Stimulated activated naive B cell treated with anti-CD40 and anti-IgM and Interleukin-4, amounts not matched to agents 10 μg/mL and 1 μg/mL and 100 μg/mL, for 72 hours (primary cell): ENCODE measurements at places on chromosomes 16 and 17.

GRCh38 chr16:20099375-20099774, 25.7 kb upstream of the GPR139 start:
- no peak for DNase-seq

DNA sequence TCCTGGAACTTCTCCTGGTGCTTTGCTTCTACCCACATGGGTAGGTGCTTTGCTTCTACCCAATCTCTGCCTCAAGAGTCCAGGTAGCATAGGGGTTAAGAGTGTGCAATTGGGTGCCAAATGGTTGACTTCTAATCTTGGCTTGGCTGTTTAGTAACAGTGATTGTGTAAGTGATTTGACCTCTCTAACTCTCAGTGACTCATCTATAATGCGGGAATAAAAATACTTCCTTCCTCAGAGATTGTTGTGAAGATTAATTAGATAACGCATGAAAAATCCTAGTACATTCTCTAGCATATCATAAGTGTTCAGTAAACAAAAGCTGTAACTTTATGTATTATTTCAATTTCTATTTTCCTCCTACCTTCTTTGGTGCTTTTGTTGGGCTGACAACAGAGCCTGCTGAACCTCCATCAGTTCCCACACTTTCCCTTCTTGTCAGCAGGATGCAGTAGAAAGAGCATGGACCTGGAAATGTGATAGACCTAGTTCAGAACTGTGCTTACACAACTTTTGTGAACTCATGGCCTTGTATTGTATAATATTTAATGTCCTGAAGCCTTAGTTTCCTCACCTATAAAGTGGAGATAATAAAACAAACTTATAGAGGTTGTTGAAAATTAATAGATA, 72.9 kb upstream of the SMIM36 start:
- no peak for DNase-seq

DNA sequence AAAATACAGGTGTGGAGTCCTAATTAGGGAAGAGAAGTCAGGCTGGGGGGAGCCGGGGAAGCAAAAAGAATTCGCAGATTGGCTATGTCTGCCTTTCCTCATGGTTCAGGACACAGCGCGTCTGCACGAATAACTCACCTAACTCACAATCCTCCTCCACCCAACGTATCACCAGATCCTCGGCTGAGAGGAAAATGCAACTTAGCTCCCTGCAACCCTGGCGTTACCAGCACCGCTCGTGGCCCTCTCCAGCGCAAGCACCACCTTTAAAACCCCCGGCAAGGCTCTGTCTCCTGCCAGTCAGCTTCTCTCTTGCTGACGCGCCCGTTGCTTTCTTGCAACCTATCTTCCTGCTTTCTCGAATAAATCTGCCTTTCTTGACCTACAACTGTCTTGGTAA, 49.8 kb upstream of the METRNL start:
- no peak for DNase-seq

DNA sequence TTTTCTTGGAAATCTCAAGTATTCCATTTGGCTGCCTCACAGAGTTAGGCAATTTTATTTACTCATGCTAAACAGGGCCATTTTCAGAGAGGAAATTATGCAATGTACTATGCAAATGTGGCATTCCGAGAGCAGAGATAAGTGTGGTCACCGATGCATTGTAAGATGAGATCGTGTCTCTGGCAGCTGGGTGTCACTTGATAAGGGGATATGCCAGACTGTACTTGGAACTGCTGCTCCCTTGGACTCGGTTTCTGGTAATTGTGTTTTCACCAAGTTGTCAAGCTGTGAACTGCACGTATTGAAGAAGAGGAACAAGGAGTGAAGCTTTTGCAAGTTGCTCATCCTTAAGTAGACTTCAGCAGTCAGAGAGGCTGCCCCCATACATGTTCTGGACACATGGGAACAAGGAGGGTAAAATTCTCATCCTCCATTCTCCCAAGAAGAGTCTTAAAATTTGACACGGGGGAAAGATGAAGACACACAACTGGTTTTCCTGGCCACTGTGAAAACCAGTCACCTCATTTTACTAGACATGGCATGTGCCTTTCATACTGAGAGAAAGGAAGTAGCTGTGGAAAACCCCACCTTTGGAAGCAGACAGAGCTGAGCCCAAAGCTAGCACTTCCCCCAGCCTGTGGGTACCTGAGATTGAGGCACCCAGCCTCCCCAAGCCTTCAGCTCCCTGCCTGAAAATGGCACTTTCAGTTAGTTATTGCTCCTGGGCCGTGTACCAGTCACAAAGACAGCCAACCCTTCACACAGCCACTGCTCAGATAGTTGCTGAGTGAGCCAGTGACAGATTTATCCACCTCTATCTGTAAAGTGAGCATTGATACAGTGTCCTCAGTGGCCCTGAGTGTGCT, 150.7 kb downstream of the SOCS1 start:
- DNase-seq, result peak; percentile 53

- no peak for DNase-seq
Observed at GRCh38 chr17:7717756-7718350, 309 bp downstream of the DNAH2 start.

- no peak for DNase-seq
Observed at GRCh38 chr16:53840456-53840855, 136.5 kb downstream of the FTO start.

DNA sequence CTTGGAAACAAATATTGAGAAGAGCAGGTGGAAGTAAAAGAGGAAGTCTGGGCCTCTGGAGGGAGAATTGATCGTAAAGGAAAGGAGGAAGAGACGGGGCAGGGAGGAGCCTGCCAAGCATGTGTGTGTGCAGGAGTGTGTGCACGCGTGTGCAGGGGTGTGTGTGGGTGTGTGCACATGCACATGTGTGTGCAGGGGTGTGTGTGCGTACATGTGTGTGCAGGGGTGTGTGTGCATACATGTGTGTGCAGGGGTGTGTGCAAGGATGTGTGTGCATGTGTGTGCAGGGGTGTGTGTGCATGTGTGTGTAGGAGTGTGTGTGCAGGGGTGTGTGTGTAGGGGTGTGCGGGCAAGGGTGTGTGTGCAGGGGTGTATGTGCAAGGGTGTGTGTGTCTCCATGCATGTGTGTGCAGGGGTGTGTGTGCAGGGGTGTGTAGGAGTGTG, 10.0 kb downstream of the CEP295NL start:
- no peak for DNase-seq

- DNase-seq, result no peak
Observed at GRCh38 chr17:67830440-67830839, 5.1 kb downstream of the BPTF start.
